ENCODE measurements at places on chromosomes 2 and 18. TPM values are rescaled to one million over a fixed set of nuclear protein-coding genes. Genes with fewer than 3 reads are reported as not detected.

The COL3A1 gene
- total RNA-seq = 9.3 TPM

GRCh38 chr2:48714245-48714644 lies 41.3 kb downstream of the LHCGR start:
- no peak for DNase-seq

DNA sequence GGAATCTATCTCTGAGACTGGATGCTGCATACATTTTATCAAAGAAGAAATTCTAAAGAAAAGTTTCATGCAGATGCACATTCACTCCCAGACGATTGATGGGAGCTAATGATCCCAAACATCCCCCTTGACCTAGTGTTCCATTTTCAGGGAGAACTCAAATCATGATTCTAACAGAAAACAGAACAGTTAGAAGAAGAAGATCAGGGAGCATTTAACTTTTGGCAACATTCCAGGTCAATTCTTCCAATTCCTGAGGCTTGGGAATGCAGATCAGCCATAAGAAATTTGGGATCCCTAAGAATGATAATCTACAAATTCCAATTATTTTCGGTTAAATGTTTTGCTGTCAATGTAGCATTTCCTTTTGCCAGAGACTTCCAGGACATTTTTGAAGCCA lies 96.6 kb downstream of the CPO start:
- DNase-seq = no peak

GRCh38 chr2:26148501-26148900 lies 24.4 kb upstream of the GAREM2 start:
- no peak for DNase-seq

The NYAP2 gene
- not detected for total RNA-seq

- DNase-seq = peak; percentile 58
Measured at GRCh38 chr2:133266041-133266925, 302.0 kb downstream of the NCKAP5 start.

The MTCL1 gene
- 20.8 TPM for total RNA-seq

The CD207 gene
- total RNA-seq = not detected

DNA sequence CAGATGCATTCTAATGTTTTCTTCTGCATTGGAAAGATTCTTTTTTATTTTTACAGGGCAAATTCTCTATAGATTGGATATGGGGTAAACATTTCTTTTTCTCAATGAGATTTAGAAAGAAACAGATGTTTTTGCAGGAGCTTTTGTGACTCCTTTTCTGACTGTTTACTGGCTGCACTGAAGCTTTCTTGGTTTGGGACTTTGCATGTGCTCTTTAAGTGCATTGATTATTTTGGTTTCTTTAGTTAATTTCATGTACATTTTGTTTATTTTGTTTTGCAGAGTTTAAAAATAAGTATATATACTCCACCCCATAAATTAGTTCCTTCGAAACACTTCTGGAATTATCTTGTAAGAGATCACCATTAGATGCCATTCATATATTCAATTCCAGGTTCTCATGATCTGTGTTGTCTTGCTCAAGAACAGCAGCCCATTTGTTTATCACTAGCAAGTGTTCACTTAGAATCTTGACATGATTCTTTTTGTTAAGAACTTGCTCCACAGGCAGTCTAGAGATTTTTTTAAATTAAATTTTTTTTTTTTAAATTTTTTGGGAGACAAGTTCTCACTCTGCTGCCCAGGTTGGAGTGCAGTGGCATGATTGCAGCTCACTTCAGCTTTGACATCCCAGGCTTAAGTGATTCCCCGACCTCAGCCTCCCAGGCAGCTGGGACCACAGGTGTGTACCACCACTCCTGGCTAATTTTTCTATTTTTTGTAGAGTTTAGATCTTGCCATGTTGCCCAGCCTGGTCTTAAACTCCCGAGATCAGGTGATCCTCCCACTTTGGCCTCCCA lies 233.7 kb downstream of the MYCN start:
- no peak for DNase-seq

GRCh38 chr2:12617366-12617765 lies 99.4 kb upstream of the TRIB2 start:
- DNase-seq = no peak
